ENCODE measurements at places on chromosomes 3 and 15.

DNA sequence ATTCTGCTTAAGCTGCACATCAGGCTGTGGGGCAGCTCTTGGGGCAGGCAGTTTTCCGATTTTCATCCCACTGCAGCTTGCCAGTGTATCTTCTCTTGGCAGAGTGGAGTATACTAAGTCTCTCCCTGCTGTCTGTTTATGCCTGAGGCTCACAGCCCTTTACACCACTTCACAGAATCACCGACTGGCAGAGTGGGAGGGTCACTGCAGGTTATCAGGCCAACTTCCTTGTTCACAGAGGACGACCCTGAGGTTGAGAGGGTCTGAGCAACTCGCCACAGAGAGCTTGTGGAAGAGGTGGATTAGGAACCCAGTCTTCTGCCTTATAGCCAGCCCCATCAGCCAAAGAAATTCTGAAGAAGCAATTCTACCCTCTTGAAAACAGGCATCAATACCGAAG is 30.9 kb downstream of the KIF9 start:
- no peak for DNase-seq

- no peak for DNase-seq
These were observed 36.9 kb downstream of the TXNRD3 start for GRCh38 chr3:126618021-126618420.

DNA sequence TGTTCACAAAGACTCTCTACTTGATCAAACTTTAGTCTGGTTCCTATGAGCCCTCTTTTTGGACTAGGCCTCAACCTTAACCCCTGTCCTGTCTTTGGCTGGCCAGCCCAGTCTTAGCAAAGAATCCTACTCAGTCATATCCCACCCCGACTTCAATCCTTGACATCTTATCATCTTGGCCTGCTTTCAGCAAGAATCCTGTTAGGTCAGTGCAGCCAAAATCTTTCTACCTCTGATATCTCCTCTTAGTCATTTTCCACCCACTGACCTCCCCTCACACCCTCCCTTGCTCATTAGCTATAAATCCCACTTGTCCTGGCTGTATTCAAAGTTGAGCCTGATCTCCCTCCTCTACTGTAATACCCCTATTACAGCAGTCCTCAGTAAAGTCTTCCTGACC is 286.1 kb downstream of the MAGI1 start:
- DNase-seq = no peak

DNA sequence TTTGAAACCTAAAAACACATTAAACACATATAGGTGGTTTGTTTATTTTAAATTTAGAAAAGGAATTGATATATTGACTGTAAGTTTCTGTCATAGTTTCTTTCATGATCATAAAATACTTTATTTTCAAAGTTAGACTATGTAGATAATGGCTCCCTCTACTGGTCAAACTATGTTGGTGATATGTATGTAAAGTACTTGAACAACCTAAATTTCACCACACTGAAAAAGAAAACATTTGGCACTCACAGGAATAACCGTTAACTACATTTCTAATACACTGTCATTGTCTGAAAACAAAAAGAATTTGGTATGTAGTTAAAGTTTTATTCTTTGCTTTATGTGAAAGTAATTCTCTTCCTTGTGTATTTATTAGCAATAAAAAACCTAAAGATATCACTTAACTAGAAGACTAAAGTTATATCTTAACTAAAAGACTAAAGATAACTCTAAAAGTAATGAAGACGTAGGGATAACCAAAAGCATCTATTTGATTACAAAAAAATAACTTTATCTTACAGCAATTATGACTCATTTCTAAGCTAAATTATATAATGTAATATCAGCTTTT is 427.5 kb downstream of the VGLL3 start:
- DNase-seq = no peak

GRCh38 chr3:72448375-72448823 is 399.8 kb downstream of the SHQ1 start:
- DNase-seq = no peak

DNA sequence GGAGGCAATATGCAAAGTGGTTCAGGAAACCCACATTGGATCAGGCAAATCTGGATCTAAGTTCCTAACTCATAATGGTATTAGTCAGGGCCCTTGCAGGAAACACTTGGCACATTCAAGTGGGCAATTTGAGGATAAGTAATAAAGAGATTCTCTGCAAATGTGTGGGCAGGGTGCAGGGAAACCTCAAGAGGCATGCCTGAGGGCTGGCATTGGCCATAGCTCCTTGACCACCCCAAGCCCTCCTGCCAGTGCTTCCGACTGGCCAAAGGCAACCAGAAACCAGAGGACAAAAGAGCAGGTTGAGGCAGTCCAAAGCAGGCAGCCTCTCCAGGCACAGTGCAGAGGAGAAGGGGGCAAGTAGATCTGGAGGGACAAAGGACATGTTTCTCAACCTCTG is 130.8 kb upstream of the SNTN start:
- DNase-seq = no peak

- DNase-seq = no peak
These were observed 44.4 kb upstream of the SLC6A11 start for GRCh38 chr3:10771486-10772270.

GRCh38 chr3:196207833-196208607 is 3.2 kb downstream of the ZDHHC19 start:
- no peak for DNase-seq

- no peak for DNase-seq
These were observed 57.2 kb downstream of the MYO9A start for GRCh38 chr15:72060687-72061250.

GRCh38 chr15:37619358-37620042 is 314.9 kb upstream of the TMCO5A start:
- DNase-seq = no peak

- no peak for DNase-seq
These were observed 11.7 kb upstream of the SAMMSON start for GRCh38 chr3:69987833-69988232.

GRCh38 chr3:191915712-191916111 is 454.7 kb downstream of the PYDC2 start:
- DNase-seq = no peak

GRCh38 chr15:69337138-69337537 is 38.4 kb downstream of the PAQR5 start:
- DNase-seq = no peak

- DNase-seq = no peak
These were observed 465.0 kb downstream of the PLOD2 start for GRCh38 chr3:145696011-145696410.

- no peak for DNase-seq
These were observed 122.7 kb downstream of the B3GALNT1 start for GRCh38 chr3:160982491-160982890.

GRCh38 chr3:97823046-97824004 is 1.5 kb downstream of the CRYBG3 start:
- peak; percentile 42 for DNase-seq

DNA sequence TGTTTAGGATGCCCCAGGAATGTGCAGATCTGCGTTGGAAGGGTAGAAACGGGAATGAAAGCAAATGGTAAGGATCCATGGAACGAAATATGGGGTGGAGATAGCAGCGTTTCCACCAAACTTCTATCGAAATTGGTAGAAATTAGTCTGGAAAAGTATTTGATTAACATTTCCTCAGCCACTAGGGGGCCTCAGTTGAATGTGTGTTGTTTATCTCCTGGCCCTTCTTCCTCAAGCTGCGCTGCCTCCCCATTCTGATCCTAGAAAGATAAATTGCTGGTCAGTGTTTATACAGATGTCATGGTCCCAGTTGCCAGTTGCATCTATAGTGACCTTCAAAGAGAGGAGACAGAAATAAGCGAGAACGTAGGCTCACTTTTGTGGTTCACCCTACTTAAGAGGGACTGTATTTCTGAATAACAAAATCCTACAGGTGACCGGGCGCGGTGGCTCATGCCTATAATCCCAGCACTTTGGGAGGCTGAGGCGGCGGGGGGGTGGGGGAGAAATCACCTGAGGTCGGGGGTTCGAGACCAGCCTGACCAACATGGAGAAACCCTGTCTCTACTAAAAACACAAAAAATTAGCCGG is 457.1 kb downstream of the SQOR start:
- peak; percentile 17 for DNase-seq

DNA sequence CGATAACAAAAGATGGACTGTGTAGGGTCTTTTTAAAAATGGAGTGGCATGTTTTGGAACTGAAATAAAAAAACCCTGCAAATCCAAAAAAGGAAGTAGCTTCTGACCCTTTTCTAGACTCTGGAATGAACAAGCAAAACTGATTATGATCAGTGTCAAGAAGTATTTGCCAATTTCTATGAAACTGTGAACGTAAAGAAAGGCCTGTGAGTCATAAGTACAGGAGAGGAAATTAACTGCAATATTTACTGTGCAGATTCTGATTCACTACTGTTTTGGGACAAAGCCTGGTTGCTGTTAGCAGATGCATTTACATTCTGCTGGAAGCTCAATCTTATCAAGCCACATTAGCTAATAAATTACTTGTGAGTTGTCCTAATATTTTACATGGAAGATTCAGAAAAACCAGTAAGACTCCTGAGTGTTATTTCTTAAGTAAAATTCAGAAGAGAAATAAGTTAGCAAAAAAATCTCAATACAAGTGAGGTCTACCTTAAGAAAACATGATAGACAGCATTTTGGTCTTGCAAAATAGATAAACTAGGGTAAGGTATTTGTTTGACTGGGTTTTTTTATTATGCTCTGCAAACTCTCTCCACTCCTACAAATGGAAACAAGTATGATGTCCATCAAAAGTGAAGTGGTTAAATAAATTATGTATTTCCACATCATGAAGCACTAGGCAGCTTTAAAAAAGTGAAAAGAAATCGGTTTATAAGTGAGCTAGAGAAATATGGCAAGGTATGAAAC is 90.2 kb upstream of the LMOD3 start:
- no peak for DNase-seq

DNA sequence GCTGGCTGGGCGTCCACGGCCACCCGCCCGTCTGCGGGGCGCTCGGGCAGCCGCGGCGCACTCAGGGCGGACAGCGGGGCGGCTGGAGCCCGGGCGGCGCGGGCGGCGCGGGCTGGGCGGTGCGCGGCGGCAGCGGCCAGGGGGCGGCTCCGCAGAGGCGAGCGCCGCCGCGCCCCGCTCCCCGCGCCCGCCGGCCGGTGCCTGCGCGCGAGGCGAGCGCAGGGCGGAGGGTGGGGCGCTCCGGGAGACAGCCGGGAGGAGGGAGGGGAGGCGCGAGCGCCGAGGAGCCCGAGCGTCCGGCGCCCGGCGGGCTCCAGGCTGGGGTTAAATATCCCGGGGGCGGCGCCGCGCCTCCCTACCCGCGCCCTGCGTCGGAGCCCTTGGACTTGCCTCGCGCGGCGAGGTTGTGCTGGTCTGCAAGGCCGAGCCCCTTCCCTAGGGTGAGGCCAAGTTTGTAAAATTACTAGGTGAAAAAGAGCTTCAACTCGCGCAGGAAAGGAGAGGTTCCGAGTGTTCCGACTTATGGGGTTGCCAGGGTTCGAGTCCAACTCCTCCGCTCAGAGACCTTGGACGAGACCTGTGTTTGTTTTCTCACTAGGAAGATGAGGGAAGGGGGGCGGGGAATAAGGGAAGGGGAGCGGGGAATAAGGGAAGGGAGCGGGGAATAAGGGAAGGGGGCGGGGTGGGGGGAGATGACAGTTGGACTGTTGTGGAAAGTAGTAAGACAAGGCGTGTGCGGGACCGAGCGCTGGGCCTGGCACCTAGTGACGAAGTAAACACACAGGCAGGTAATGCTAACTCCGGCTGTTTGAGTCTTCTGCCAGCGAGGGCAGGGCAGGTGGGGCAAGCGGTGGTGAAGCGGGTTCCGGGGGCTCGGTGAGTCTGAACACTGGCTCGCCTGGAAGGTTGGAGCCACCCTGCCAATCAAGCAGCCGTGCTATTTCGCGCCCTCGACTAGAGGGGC is at the start of gene TNFAIP8L3:
TSS of gene TNFAIP8L3 (minus strand) at position 301 of the 964 bp plus-strand sequence. CDS start 311 bp downstream, outside the sequence.
- no peak for DNase-seq

DNA sequence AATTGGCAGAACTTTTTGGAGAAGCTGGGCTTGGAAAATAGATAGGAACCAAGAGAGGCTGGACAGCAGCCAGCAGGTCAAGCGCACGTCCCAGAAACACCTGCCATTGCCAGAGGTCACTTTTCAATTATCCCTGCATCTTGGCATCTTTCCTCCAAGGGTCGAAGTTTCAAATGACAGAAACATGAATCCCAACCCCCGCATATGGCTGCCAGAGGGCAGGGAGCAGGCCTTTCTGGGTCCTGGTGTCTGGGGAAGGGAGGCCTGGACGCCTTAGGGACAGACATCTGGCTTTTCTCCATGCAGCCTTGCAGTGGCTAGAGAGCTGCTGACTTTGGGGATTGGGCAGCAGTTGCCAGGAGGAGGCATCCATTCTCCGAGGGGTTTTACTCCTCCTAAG is 164.5 kb upstream of the TPM1 start:
- no peak for DNase-seq

DNA sequence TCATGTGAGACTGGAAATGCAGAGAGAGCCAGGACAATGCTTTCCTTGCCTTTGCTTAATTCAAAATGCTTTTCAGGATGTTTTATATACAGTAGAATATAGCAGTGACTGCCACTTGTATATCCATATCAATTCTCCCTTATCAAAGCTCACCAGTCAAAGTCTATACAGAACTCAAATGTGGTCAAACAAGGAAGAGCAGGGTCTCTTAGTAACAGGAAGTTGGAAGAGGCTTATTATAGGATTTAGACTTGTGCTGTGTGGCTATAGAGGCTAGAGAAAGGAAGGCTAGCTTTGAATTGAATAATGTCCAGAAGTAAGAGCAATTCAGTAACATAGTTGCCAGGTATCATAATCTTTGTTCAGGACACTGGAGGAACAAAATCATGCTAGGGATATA is 4.4 kb upstream of the SI start:
- DNase-seq = no peak

GRCh38 chr3:10695595-10696285 is 120.3 kb upstream of the SLC6A11 start:
- no peak for DNase-seq

DNA sequence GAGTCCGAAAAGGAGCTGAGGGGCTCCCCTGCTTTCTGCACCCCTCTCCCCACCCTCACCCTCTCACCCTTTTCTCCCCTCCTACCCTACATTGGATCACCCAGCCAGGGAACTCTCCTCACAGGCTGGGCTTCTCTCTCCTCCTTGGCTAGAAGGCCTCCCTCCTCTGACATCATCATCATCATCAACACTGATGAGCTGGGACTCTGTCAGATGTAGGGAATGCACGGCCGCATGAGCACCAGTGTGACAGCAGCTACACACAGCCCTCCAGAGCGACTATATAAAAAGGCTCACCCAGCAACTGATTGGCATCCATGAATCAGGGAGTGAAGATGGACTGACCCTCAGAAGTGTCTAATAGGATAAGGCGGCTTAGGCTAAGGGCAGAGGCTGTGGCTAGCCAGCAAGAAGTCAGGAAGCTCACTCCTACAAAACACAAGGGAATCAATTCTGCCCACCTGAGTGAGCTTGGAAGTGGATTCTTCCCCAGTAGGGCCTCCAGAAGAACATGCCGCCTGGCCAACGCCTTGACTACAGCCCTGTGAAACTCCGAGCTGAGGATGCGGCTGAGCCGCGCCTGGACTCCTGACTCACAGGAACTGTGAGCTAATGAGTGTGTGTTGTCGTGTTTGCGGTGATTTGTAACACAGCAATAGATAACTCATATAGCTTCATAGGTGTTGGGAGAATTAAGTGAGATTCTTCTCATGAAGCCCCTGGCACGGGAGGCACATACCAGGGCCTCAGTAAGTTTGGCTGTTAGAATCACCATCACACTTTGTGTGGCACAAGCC is 147.6 kb downstream of the FAM43A start:
- DNase-seq = no peak

GRCh38 chr3:3031326-3031725 is 78.8 kb downstream of the IL5RA start:
- no peak for DNase-seq

GRCh38 chr3:176147251-176147650 is 1050.0 kb downstream of the TBL1XR1 start:
- no peak for DNase-seq

GRCh38 chr3:110323349-110323748 is 748.3 kb upstream of the NECTIN3 start:
- no peak for DNase-seq

- DNase-seq = no peak
These were observed 380.2 kb downstream of the DIPK2A start for GRCh38 chr3:144351773-144352365.
